ENCODE measurements at places on chromosomes 5 and 9.

DNA sequence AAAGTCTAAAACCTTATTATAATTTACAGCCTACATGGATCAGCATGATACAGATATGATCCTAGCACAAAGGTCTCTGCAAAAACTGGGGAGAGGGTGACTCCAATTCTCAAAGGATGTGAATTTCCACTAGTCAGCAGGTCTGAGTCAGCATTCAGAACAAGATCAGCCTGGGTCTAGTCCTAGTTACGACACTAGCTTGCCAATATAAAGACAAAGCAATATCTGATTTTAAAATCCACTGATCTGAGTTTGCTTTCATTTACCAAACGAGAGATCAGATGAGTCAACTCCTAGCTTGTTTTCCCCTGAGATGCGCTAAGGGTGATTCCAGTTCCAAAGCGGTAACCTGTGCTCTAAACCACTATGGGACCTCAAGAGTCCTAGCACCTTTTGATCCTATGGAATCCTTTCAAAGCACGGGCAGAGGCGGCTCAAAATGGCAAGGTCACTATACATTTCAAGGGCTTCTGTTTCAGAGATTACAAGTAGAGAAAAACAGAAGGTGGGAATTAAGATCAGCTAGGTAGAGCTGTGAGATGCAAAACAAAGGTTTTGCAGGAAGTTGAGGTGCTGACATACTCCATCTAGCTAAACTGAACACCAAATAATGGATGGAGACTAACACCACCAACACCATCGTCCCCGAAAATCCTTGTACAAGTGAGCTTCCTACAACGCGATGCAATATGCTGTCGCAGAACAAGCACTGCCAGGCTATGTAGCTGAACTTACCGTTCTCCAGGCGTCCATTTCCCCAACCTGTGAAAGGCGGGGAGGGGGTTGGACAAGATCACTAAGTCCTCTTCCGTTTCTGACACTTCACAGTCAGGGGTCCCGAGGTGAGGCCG lies 906 bp downstream of the SLC25A51 start:
- DNase-seq, result no peak

DNA sequence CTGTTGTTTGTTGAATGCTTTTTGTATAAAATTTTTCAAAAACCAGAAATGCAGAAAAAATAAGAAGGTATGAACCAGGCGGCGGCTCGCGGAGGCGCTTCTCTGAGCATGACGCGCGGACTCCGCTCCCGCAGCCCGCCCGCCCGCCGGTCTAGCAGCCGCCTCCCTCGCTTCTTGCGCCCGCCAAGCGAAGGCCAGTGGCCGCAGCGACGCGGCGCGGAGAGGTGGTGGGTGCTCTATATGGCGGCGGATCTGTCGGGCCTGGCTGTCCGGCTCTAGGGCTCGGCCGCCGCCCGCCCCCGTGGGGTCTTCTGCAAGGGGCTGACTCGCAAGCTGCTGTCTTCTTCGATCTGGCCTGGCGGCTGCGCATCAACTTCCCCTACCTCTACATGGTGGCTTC lies 93.8 kb downstream of the ANKRD18A start:
- no peak for DNase-seq

- no peak for DNase-seq
Measured at GRCh38 chr9:19748278-19749126, 40.3 kb downstream of the SLC24A2 start.

DNA sequence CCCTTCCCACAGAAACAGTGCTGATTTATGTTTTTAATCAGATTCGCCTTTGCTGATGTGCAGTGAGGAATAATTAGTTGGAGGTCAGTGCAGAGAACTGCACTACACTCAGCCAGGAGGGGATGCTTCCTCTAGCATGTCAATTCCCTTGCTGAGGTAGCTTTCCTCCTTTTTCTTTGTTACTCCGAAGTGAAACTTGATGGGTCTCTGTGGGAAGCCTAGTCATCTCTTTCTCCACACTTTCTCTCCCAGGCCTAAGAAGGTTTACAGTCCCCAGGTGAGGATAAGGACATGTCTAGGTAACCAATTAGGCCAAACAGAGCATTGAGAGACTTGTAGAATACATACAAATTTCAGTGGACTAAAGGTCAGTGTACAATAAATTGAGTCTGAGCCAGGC lies 461.8 kb downstream of the KIF4B start:
- DNase-seq, result no peak

- DNase-seq, result peak; percentile 9
Measured at GRCh38 chr5:174793684-174794328, 69.4 kb downstream of the MSX2 start.
